ENCODE measurements at places on chromosomes 6 and 20. TPM values are rescaled to one million over a fixed set of nuclear protein-coding genes. Genes with fewer than 3 reads are reported as not detected.

The GSTA2 gene
- total RNA-seq, result 3.4 TPM

The C4B gene
- total RNA-seq, result 32.3 TPM

The SLC22A2 gene
- total RNA-seq, result 1.9 TPM

The KIFC1 gene
- total RNA-seq, result 7.5 TPM

The ADTRP gene
- total RNA-seq, result 2.2 TPM

The GCNT2 gene
- total RNA-seq, result 6.0 TPM

The PRDM13 gene
- total RNA-seq, result 1.2 TPM

The CGA gene
- 8.2 TPM for total RNA-seq

The IRF4 gene
- total RNA-seq, result 0.24 TPM

The COL9A3 gene
- 37.1 TPM for total RNA-seq

The CENPQ gene
- 16.6 TPM for total RNA-seq

The SIRPB1 gene
- 4.8 TPM for total RNA-seq

The XKR7 gene
- 0.48 TPM for total RNA-seq

The CYP21A2 gene
- not detected for total RNA-seq

The HAO1 gene
- not detected for total RNA-seq

The SPATA25 gene
- 3.6 TPM for total RNA-seq

The C2 gene
- total RNA-seq, result 27.0 TPM

The VGLL2 gene
- total RNA-seq, result not detected

The SAMD5 gene
- 21.2 TPM for total RNA-seq

The VSTM2L gene
- not detected for total RNA-seq

The RUNX2 gene
- 6.3 TPM for total RNA-seq

The BPIFB2 gene
- total RNA-seq, result not detected

The HLA-DPB1 gene
- 1.7 TPM for total RNA-seq

The NKX2-2 gene
- total RNA-seq, result 1.4 TPM

The DEFB132 gene
- 2.4 TPM for total RNA-seq

The TRIM40 gene
- total RNA-seq, result 0.48 TPM

The TSPO2 gene
- total RNA-seq, result not detected

The ABHD12 gene
- 61.4 TPM for total RNA-seq

The PPIL6 gene
- 1.4 TPM for total RNA-seq

The COL12A1 gene
- 1,307 TPM for total RNA-seq

The BCAS1 gene
- total RNA-seq, result 4.3 TPM

Data from umbilical cord (tissue), 2 donors.